A172 (cell line): ENCODE measurements at places on chromosomes 2 and 18. TPM values are rescaled to one million over a fixed set of nuclear protein-coding genes. Genes with fewer than 3 reads are reported as not detected.

DNA sequence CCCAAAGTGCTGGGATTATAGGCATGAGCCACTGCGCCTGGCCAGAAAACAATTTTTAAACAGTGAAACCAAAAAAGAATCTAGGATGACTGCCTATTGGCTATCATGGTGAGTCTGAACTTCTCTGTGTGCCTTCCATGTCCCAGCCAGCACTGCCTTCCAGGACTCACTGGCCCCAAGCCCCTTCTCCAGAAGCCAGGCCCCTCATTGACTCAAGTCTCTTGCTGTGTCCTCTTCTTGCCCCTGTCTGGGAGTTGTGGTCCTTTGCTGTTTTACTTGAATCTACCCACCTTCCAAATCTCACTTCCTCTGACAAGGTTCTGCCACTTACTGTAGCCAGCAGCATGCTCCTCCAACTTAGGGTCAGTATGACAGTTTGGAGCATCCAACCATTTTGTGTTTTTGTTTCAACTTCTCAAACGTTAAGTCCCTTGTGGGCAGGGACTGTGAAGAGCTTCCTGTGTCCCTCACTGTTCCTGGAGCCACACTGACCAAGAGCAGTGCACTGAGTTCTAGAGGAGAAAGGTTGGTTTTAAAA is 41.7 kb downstream of the ST3GAL5 start:
- no peak for DNase-seq

Gene SERPINB12
- total RNA-seq, result not detected in 2 replicates

- no peak for DNase-seq
These were observed 252.2 kb upstream of the CDH20 start for GRCh38 chr18:61080954-61081528.

DNA sequence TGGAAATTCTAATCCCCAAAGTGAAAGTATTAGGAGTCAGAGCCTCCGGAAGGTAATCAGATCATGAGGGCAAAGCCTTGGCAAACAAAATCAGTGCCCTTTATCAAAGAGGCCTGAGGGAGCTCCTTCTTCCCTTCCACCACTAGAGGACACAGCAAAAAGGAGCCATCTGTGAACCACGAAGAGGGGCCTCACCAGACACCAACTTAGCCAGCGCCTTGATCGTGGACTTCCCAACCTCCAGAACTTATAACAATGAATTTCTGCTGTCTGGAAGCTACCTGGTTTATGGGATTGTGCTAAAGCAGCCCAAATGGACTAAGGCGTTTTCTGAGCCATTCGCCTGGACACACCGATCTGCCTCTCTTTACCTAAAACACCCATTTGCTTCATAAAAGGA is 133.1 kb downstream of the EIPR1 start:
- DNase-seq, result no peak

- DNase-seq, result no peak
These were observed 207.3 kb downstream of the SUCLG1 start for GRCh38 chr2:84251651-84252302.

Gene TGFA
- total RNA-seq, result 0.31 and 1.0 TPM in 2 replicates

Gene RMC1
- 43.6 and 48.3 TPM in 2 replicates for total RNA-seq

- DNase-seq, result no peak
These were observed 157.9 kb downstream of the ANKRD44 start for GRCh38 chr2:197152451-197153228.

DNA sequence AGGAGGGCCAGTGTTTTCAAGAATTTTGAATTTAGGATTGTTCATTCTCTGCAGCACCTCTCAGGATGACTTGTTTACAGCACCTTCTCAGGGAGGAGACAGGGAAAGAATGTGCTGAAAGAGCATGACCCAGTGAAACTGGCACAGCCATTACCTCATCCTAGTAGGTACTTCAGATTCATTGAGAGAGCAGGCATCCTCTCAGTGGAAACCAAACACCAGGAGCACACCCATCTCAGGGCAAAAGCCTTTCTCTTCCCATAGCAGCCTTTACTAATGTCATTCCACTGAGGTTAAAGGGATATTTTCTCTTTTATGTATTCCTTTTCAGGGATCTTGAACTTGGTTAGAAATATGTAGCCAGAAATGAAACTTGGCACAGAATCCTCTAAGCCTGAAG is 2.6 kb downstream of the MAP2 start:
- peak; percentile 6 for DNase-seq

Gene ABCG5
- not detected in 2 replicates for total RNA-seq

DNA sequence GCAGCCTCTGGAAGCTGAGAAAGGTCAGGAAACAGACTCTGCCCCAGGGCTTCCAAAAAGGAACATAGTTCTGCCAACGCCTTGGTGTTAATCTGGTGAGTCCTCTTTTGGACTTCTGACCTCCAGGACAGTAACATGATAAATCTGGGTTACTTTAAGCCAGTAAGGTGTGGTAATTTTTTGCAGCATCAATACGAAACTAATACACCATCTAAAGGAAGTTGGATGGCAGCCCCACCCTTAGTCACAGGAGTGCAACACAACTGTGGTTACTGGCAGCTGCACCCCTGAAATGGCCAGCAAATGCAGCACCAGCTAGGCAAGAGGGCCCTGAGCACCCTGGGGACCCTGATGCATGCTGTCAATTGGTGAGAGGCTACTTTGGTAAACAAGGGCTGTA is 25.8 kb downstream of the CREG2 start:
- no peak for DNase-seq

Gene PRKAG3
- total RNA-seq, result not detected in 2 replicates

DNA sequence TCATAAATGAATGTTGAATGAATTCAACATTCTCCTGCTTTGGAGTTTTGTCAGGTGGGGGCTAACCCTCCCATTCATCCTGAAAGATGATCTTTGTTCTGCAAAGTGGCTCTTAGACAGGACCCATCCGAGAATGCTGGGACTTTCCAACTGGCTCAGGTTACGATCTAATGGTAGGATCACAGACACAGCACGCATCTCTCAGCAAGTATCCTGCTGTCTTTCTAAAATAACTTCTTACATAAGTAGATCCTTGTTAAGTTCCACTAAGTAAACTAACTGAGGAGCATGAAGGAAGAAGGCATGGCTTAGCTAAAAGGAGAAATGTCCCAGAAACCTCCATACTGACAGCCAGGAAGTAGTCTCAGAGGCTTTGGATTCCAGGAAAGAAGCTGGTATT is 23.7 kb downstream of the CYP27A1 start:
- peak; percentile 26 for DNase-seq

Gene NAPG
- total RNA-seq, result 48.6 and 65.8 TPM in 2 replicates

Gene ZNF519
- total RNA-seq, result 11.1 and 19.4 TPM in 2 replicates

DNA sequence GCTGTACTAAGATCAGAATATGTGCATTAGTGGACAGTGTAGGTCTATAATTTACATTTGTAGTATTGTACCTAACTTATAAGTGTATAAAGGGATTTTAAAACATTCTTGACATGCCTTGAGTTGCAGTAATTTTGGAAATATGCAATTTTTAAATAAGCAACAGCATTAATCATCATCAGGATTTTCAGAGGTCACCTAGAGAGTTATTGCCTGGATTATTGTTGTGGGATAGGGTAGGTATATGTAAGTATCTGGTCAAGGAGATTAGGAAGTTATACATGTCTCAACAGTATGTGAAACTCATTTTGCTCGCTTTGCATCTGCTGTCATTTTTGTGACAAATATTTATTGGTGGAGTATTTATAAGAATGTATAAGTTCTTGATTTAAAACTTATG is 184.2 kb downstream of the WDR7 start:
- DNase-seq, result no peak

DNA sequence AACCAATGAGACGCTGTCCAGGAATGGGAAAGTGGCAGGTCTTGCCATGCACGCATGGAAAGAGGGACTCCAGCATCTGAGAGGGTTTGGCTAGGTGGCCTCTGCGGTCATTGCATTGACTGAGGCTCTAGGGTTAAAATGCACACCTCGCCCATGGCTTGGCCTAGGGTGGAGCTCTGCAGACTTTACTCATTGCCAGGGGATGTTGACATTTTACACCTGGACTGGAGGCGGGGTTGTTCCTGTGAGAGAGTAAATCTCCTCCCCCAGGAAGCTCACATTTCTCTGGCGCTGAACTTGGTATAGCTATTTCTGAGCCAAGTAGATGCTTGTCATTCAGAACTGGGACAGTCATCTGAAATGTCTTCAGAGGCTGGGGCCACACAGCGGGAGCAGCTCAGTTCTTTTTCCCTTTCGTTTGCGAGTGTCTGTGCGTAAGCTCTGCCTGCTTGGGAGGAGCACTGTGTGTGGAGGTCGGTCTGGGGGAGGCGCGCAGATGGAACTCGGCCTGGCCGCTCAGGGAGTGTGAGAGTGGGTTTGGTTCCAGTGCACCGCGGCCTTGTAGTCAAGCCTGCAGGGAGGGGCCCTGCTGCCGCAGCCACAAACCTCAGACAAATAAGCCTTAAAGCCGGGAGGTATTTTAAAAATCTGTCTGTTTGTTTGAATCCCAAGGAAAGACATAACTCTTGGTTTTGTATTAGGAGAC is 76.5 kb downstream of the LPIN1 start:
- no peak for DNase-seq

DNA sequence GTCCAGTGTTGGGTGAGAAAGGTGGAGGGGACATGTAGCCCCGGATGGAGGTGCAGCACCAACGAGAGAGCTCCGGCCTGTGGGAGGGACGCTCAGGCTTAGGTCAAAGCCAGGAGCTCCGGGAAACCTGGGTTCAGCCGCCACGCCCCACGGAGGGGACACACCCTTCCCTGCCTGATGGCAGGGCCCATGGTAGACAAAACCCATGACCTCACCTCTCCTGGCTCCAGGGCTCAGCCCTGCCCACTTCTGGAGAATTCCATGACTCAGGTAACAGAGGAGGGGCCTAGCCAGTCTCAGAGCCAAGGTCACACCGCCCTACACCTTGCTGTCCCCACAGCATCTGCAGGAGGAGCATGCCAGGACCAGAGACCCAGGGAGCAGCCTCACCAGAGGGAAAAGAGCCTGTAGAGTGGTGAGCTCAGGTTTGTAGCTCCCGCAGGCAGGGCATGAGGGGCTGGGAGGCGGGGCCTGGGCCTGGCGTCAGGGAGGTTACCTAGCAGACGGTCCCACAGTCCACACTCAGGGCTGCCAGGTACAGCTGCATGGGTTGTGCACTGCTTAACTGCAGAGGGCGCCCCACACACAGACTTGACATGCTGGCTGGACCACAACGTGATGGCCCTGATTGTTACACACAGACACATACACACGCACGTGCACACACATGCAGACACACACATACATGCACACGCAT is 70.8 kb upstream of the SMAD7 start:
- peak; percentile 32 for DNase-seq

DNA sequence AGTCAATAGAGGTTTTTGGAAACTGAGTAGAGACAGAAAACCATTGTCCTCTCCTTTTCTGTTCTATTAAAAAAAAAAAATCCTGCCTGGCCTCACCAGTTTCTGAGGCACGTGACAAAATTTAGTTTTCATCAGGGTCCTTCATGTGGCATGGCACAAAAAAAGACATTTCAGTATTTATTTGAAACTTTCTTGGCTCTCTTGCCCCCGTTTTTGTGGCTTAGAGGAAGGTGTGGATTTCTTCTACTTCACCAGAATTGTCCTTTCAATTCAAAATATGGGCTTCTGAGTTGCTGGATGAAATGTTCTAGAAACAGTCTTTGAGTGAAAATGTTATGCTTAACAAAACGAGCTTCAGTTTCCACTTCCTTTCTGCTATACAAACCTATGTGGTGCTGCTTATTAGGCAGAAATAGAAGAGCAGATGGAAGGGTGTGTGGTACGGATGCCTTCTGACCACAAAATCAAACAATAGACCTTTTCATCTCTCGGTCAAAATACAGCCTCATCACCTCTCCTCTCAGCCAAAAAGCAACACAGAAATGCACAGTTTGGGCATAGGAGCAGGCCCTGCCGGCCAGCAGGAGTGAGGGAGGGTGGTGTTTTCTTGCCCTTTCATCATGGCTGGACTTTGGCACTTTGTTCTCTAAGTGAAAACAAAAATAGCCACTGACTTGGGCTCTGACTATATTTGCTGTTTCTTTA is 89.2 kb downstream of the SH3RF3 start:
- DNase-seq, result peak; percentile 59

Gene CD207
- 0.14 TPM in 1 of 2 replicates, not detected in the other for total RNA-seq

- peak; percentile 66 for DNase-seq
These were observed 56.1 kb upstream of the FHL2 start for GRCh38 chr2:105454801-105455485.

Gene FSHR
- total RNA-seq, result not detected in 2 replicates

- DNase-seq, result peak; percentile 18
These were observed 79.4 kb downstream of the TMEM182 start for GRCh38 chr2:102841107-102841840.

GRCh38 chr2:198659096-198659870 is 798.5 kb downstream of the SATB2 start:
- DNase-seq, result no peak

DNA sequence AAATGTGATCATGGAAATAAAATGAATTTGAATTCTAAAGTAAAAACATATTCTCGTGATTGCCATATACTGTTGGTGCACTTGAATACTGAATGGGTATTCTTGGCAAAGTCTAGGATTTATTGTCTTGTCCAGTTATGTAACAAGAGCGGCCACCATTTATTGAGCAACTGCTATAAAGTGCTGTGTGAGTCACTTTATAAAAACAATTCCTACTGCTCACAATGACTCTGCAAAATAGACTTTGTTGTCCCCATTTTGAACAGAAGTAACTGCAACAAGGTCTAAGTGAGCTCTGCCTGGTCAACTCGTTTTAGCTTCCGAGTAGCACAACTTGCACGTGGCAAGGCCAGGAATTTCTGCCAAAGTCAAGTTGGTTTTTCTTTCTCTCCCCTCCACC is 995.6 kb upstream of the FANCL start:
- peak; percentile 77 for DNase-seq

DNA sequence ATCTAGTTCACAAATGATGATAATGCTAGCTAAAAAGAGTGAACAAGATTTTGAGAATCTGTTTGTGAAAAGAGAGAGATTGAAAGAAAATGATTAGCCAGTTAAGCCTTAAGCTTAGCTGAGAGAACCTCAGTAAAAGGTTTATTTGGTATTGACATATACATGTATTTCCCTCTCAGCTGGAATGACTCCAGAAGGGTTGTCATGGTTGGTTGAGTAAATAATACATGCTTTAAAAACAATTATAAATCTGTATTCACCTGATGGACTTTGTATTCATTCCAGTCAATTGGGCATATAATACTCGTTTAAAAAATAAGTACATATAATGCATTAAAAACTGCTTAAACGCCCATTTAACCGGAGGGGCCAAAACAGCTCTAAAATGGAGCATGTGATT is 181.4 kb downstream of the GRB14 start:
- no peak for DNase-seq

Gene ACMSD
- not detected in 2 replicates for total RNA-seq

Gene CNRIP1
- 11.4 and 13.1 TPM in 2 replicates for total RNA-seq

Gene SCYGR4
- total RNA-seq, result not detected in 2 replicates
